ENCODE measurements at places on chromosomes 2 and 18. TPM values are rescaled to one million over a fixed set of nuclear protein-coding genes. Genes with fewer than 3 reads are reported as not detected.

DNA sequence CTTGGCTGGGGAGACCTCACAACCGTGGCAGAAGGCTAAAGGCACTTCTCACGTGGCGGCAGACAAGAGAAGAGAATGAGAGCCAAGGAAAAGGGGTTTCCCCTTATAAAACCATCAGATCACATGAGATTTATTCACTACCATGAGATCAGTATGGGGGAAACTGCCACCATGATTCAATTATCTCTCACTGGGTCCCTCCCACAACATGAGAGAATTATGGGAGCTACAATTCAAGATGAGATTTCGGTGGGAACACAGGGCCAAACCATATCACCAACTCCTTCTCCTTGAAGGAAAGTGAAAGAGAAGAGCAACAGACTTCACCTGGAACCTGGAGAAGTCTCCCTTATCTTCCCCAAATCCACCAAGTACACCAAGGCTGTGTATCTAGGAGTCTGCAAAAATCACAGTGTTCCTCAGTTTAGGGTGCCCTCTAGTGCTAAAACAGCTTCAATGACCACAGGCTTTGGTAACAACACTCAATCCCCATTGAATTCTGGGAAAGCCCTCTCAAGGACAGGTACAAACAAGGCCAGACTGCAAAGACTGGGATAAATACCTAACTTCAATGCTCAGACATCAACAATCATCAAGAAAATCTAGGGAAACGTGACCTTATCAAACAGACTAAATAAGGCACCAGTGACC lies 148.8 kb upstream of the SRD5A2 start:
- no peak for DNase-seq

CETN1 gene
- total RNA-seq = not detected

DNA sequence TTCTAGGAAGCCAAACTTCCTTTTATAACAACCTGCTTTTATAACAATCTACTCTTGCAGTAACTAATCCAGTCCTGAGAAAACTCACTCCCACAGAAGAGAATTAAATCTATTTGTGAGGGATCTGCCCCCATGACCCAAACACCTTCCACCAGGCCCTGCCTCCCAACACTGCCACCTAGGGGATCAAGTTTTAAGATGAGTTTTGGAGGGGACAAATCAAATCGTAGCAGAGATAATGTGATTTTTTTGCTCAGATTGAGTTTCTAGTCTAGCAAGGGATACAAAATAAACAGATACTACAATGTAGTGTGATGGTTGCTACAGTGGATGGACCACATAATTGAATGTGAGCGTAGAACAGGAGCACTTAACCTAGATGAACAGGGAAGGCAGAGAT lies 52.2 kb downstream of the NCOA1 start:
- DNase-seq = no peak

GRCh38 chr2:10360850-10361588 lies 58.3 kb downstream of the HPCAL1 start:
- no peak for DNase-seq

RBKS gene
- 3.2 TPM for total RNA-seq

FBLN7 gene
- total RNA-seq = 4.3 TPM

DNA sequence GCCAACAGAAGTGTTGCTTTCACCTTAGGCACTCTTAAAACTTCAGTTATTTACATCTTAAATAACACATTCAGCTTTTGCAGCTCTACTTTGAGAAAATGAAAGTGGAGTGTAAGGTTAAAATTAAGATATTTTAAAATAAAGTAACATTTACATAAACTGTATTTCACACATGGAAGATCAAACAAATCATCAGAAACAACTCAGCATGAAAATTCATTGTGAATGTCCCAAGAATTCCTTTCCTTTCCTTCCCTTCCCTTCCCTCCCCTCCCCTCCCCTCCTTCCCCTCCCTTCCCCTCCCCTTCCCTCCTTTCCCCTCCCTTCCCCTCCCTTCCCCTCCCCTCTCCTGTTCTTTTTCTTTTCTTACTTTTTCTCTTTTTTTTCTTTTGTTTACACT lies 238.0 kb upstream of the DOK6 start:
- no peak for DNase-seq

- DNase-seq = no peak
Observed at GRCh38 chr2:143802242-143802641, 673.0 kb downstream of the ARHGAP15 start.

- DNase-seq = no peak
Observed at GRCh38 chr2:73253400-73253799, 19.3 kb downstream of the CCT7 start.

DNA sequence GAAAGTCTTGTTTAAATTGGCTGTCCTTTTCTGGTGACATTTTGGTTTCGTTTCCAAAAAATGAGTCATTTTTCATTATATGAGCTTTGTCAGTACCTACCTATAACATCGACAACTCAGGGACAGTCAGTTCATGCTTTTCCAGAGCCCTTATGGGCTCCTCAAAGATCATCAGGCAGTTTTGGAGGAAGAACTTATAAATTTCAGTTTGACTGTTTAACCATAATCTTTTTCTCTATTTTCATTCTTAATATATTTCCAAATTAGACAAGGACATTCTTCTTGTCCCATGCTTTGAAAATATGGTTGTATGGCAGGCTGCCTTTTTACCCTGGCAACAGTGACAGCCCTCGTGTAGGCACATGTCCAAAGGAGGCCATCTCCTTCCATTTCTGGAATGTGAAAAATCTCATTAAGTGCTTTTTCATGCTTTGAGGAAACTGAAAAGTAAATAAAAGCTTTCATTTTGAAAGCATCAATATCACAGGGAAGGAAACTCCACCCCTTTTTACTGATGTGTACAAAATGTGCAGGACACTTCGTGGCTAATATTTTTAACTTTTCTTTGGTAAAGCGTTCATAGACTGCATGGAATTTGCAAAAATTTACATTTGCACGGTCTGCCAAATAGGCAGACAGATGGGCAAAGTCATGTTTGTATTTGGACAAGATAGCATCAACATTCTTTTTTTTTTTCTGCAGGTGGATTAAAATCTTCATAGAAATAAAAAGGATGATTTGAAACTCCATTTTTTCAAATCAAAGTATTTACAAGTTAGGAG lies 7.2 kb upstream of the PROC start:
- no peak for DNase-seq

FIGN gene
- total RNA-seq = 0.91 TPM

DNA sequence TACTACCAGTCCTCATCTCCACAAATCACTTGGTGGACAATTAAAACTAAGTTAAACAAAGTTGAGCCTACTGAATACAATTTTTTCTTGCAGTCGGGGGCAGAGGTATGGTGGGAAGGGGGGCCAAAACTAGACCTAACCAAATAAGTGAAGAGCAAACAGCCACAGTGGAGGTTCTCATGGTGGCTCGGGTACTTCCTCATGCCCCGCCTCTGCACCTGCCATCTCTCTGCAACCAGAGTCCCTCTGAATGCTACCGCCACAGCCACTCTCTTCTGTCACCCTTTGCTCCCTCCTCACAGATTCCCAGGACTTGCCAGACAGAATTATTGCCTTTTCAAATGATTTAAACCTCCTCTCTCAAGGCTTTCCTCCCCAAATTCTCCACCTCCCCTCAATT lies 204.2 kb downstream of the TMEM247 start:
- DNase-seq = no peak
